ENCODE measurements at places on chromosomes 6 and 20.

DNA sequence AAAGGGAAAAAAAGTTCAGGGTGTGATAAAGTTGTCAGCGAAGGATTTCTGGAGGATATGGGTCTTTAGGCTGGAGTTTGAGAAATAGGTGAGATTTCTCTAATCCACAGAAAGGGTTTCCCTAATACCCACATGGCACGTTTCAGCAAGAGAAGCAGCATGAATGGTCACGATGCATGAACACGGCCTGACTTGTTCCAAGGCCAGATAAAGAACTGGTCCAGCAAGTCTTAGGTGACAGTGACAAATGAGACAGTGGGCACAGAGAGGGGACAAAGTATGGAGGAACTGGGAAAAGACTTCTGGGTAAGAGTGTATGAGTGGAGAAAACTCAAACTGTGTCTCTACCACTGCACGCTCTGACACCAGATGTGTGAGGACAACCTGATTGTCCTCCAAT lies 262.0 kb upstream of the FOXQ1 start:
- no peak for DNase-seq
- H3K4me1 ChIP-seq: no peaks in the 10 kb centered on the region
- H3K27ac ChIP-seq: no peak overlapping the region
- no peaks in the 10 kb centered on the region for H3K27me3 ChIP-seq

GRCh38 chr6:7234547-7234946 lies 78.5 kb downstream of the SSR1 start:
- peak overlapping the region; percentile 48 for H3K27ac ChIP-seq
- H3K4me3 ChIP-seq: no peak overlapping the region
- H3K27me3 ChIP-seq: no peaks in the 10 kb centered on the region

DNA sequence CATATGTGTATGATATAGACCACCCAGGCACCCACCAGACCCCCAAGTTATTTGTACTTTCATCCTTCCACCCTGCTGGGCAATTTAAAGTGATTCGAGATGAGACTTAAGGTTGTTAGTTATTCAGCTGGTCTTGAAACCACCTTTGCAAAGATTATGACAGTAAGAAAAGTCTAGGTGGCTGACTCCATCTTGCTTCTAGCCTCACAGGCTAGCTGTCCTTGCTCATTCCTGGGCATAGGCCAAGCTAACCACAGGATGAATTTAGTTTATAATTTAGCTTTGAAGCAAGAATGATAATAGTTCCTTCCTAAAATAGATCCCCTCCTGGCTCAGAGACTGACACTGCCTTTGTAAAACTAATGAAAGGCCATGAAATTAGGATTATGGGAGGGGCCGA lies 71.9 kb upstream of the IYD start:
- no peaks in the 10 kb centered on the region for H3K27me3 ChIP-seq
- no peak for DNase-seq
- H3K4me3 ChIP-seq: no peak overlapping the region

DNA sequence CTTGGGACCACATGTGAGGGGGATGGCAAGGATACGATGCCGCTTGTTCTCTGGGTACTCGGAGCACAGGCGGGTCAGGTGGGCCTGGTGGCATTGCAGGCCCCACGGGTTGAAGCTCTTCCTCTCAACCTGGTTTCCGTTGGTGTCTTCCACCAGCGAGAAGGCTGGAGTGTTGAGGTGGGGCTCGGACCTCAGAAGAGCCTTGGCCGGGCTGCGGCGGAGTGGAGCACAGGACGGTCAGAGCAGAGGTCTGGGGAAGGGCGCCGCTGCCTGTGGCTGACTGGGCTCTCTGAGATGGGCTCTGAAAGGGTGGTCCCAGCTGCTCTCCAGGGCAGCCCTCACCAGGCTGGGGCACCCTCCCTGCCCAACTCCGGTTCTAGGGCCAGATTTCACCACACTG lies 15.2 kb upstream of the UQCC2 start:
- no peak overlapping the region for H3K27ac ChIP-seq
- H3K4me1 ChIP-seq: 0 out of 2 replicates have a peak, but pooled peaks cover under 1% of the 10 kb centered on the region
- H3K27me3 ChIP-seq: peaks cover 6% of the 10 kb centered on the region
- DNase-seq: no peak
- H3K36me3 ChIP-seq: no peaks in the 10 kb centered on the region

DNA sequence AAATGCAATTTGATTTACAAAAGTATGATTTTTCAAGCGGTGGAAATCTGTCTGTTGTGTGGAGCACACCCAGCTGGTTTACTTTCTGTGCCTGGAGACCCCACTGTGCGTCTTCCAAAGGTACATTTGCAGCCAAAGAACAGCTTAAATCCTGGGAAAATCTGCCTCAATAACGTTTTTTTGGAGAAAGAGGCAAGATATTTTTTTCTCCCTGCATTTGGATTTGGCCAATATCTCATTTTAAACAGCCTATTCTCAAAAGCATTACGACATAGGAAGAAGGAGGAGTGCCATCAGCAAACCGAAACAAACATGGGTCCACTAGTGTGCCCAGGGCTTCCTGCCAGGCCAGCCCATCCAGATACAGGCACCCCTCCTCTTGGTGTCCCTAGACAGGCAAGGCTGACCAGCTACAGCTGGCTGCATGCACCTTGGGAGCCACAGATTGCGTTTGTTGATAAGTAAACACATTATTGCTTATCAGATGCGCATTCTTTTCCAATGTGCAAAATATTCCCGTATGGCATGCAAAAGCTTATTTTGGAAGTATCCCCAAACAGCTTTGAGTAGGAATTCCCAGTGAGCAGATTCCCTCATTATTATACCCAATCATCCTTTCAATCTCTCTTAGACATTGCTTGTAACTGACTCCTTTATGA lies 184.5 kb upstream of the MARCKS start:
- H3K27me3 ChIP-seq: no peaks in the 10 kb centered on the region
- DNase-seq: no peak
- no peaks in the 10 kb centered on the region for H3K36me3 ChIP-seq
- H3K4me3 ChIP-seq: no peak overlapping the region

- H3K4me3 ChIP-seq: no peak overlapping the region
- H3K36me3 ChIP-seq: no peaks in the 10 kb centered on the region
- no peak for DNase-seq
- H3K27me3 ChIP-seq: no peaks in the 10 kb centered on the region
- peaks cover 7% of the 10 kb centered on the region for H3K4me1 ChIP-seq
- no peak overlapping the region for H3K27ac ChIP-seq
Observed at GRCh38 chr6:35428421-35429149, 23.6 kb upstream of the FANCE start.

GRCh38 chr6:48194596-48195295 lies 83.7 kb upstream of the PTCHD4 start:
- H3K4me3 ChIP-seq: no peak overlapping the region
- H3K36me3 ChIP-seq: no peaks in the 10 kb centered on the region
- no peaks in the 10 kb centered on the region for H3K27me3 ChIP-seq
- DNase-seq: no peak

GRCh38 chr20:1711826-1712601 lies 54.4 kb upstream of the SIRPG start:
- H3K4me1 ChIP-seq: peaks cover 3% of the 10 kb centered on the region
- no peaks in the 10 kb centered on the region for H3K27me3 ChIP-seq
- no peak for DNase-seq
- H3K4me3 ChIP-seq: no peak overlapping the region
- no peak overlapping the region for H3K27ac ChIP-seq

GRCh38 chr6:87932361-87932760 lies 115.3 kb upstream of the SPACA1 start:
- H3K27me3 ChIP-seq: no peaks in the 10 kb centered on the region
- no peak overlapping the region for H3K27ac ChIP-seq
- DNase-seq: no peak
- H3K36me3 ChIP-seq: no peaks in the 10 kb centered on the region
- no peak overlapping the region for H3K4me3 ChIP-seq

DNA sequence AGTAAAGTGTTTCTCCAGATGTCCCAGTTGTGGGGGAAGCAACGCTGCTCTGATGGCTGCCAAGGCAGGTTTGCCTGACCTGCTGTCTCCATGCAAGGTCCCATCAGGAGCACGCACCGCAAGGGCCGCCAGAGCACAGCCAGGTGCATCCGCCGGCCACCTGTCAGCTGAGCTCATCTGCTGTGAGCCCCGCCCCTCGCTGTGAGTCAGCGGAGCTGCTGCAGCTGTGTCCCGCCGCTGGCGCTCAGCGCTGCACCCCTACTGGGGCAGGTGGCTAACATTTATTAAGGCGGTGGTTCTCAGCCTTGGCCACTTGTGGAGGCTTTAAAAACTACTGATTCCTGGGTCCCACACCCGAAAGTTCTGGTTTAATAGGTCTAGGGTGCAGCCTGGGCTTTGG lies 225.7 kb downstream of the UST start:
- H3K27me3 ChIP-seq: no peaks in the 10 kb centered on the region
- H3K36me3 ChIP-seq: no peaks in the 10 kb centered on the region
- DNase-seq: no peak
- H3K27ac ChIP-seq: no peak overlapping the region
- H3K4me1 ChIP-seq: no peaks in the 10 kb centered on the region

- H3K36me3 ChIP-seq: no peaks in the 10 kb centered on the region
- no peak overlapping the region for H3K4me3 ChIP-seq
- no peaks in the 10 kb centered on the region for H3K4me1 ChIP-seq
- no peak overlapping the region for H3K27ac ChIP-seq
Observed at GRCh38 chr20:46145713-46146112, 27.6 kb downstream of the CD40 start.

DNA sequence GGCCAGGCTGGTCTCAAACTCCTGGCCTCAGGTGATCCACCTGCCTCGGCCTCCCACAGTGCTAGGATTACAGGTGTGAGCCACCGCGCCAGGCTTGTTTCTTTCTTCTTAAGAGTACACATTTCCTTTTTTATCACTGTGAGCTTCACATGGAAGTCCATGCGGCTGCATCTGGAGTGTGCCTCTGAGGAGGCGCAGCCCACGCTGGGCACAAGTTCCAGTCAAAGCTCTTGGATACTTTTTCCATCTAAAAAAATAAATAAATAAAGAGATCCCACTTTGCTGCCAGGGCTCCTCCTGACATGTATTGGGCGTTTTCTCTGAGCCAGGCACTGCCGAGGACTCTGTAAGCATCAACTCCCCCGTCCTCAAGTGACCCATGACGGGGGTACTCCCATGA lies 123.0 kb downstream of the PREX1 start:
- no peak overlapping the region for H3K27ac ChIP-seq
- H3K36me3 ChIP-seq: peaks cover 40% of the 10 kb centered on the region
- no peak overlapping the region for H3K4me3 ChIP-seq
- no peaks in the 10 kb centered on the region for H3K4me1 ChIP-seq
- no peak for DNase-seq

- H3K27me3 ChIP-seq: no peaks in the 10 kb centered on the region
- peaks cover 52% of the 10 kb centered on the region for H3K4me1 ChIP-seq
- H3K36me3 ChIP-seq: no peaks in the 10 kb centered on the region
- H3K27ac ChIP-seq: no peak overlapping the region
- H3K4me3 ChIP-seq: no peak overlapping the region
- DNase-seq: no peak
Observed at GRCh38 chr20:53837126-53837826, 233.1 kb downstream of the BCAS1 start.

GRCh38 chr6:118648866-118649554 lies 2.4 kb downstream of the CEP85L start:
- DNase-seq: no peak
- peak overlapping the region; percentile 92 for H3K4me3 ChIP-seq
- peaks cover 2% of the 10 kb centered on the region for H3K36me3 ChIP-seq
- H3K27ac ChIP-seq: 0 out of 2 replicates have a peak overlapping the region, but pooled peaks have one; percentile 7
- peaks cover 5% of the 10 kb centered on the region for H3K4me1 ChIP-seq

GRCh38 chr6:54307439-54307910 lies 766 bp upstream of the TINAG start:
- H3K4me1 ChIP-seq: no peaks in the 10 kb centered on the region
- DNase-seq: peak; percentile 24
- H3K4me3 ChIP-seq: no peak overlapping the region
- H3K27me3 ChIP-seq: no peaks in the 10 kb centered on the region
- no peak overlapping the region for H3K27ac ChIP-seq

GRCh38 chr20:20743511-20744169 lies 31.2 kb upstream of the RALGAPA2 start:
- no peak overlapping the region for H3K4me3 ChIP-seq
- no peaks in the 10 kb centered on the region for H3K27me3 ChIP-seq
- H3K36me3 ChIP-seq: no peaks in the 10 kb centered on the region
- no peak overlapping the region for H3K27ac ChIP-seq
- no peak for DNase-seq

DNA sequence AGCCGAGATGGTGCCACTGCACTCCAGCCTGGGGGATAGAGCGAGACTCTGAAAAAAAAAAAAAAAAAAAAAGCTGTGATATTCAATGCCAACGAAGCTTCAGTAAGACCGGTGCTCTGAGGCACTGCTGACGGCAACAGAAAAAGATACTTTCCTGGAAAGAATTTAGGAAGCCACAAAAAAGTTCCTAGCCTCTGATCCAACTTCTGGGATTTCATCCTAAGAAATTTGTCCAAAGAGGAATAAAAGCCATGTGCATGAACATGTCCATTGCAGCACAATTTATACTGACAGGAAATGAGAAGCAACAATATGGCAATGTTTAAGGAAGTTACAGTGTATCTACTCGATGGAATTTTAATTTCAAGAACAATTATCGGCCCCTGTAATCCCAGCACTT lies 24.5 kb upstream of the CARMIL1 start:
- H3K27ac ChIP-seq: no peak overlapping the region
- H3K27me3 ChIP-seq: no peaks in the 10 kb centered on the region
- no peaks in the 10 kb centered on the region for H3K36me3 ChIP-seq

- H3K4me1 ChIP-seq: peaks cover 13% of the 10 kb centered on the region
- DNase-seq: no peak
- H3K36me3 ChIP-seq: no peaks in the 10 kb centered on the region
- no peak overlapping the region for H3K4me3 ChIP-seq
- no peak overlapping the region for H3K27ac ChIP-seq
Observed at GRCh38 chr6:163720005-163720404, 305.5 kb downstream of the QKI start.

DNA sequence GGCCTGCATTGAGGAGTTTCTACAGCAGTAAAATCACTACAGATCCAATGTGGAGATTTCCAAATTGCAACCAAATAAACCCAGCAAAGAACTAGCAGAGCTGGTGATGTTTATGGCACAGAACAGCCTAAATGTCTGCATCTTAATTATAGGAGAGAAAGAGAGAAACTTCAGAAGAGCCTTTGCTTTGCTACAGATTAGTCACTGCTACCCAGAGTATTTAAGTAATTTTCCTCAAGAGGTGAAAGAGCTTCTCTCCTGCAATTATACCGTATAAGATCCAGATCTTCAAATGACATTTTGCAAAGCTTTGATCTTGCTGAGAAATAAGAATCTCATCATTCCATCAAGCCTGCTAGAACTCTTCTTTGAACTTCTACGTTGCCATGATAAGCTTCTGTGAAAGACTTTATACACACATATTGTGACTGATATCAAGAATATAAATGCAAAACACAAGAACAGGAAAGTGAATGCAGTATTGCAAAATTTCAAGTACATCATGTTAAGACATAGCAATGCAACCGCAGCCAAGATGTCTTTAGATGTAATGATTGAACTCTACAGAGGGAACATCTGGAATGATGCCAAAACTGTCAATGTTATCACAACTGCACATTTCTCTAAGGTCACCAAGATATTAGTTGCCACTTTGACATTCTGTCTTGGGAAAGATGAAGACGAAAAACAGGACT lies 48.0 kb downstream of the MKKS start:
- H3K36me3 ChIP-seq: no peaks in the 10 kb centered on the region
- H3K4me1 ChIP-seq: no peaks in the 10 kb centered on the region
- no peak for DNase-seq
- H3K4me3 ChIP-seq: no peak overlapping the region
- H3K27ac ChIP-seq: no peak overlapping the region
- no peaks in the 10 kb centered on the region for H3K27me3 ChIP-seq

Measured in GM12878 (cell line).